ENCODE measurements at places on chromosomes 7 and 10. TPM values are rescaled to one million over a fixed set of nuclear protein-coding genes. Genes with fewer than 3 reads are reported as not detected.

Gene VAX1
- total RNA-seq = not detected

Gene SYT15
- 0.78 TPM for total RNA-seq

Gene FAM25A
- total RNA-seq = not detected

Gene OR6V1
- total RNA-seq = not detected

Gene ITIH5
- total RNA-seq = not detected

Gene SPACDR
- total RNA-seq = 2.3 TPM

Gene GIMAP2
- 114 TPM for total RNA-seq

Gene CNNM1
- total RNA-seq = 1.0 TPM

Gene PAPSS2
- 0.24 TPM for total RNA-seq

Gene MNX1
- total RNA-seq = not detected

Gene AQP1
- total RNA-seq = 0.08 TPM

Gene PON1
- total RNA-seq = not detected

Gene TAS2R41
- total RNA-seq = not detected

Gene CUBN
- 2.2 TPM for total RNA-seq

Gene SPDYE8
- not detected for total RNA-seq

Gene NPTX2
- not detected for total RNA-seq

Gene PRTFDC1
- 0.81 TPM for total RNA-seq

Gene BTBD16
- not detected for total RNA-seq

Gene CALN1
- not detected for total RNA-seq

Gene CPA2
- total RNA-seq = not detected

Gene ELN
- total RNA-seq = 1.1 TPM

Gene EIF3A
- total RNA-seq = 125 TPM

Gene AIFM2
- 1.8 TPM for total RNA-seq

Gene IKZF1
- 372 TPM for total RNA-seq

Gene GNAT3
- not detected for total RNA-seq

Gene CPA4
- total RNA-seq = not detected

Gene NPY
- not detected for total RNA-seq

Gene IQUB
- total RNA-seq = 0.10 TPM

Gene HYCC1
- 70.8 TPM for total RNA-seq

Gene TAS2R3
- 1.5 TPM for total RNA-seq

Gene RNF32
- total RNA-seq = 1.7 TPM

Gene KAZALD1
- total RNA-seq = 0.48 TPM

Gene CRTAC1
- total RNA-seq = not detected

Gene IL15RA
- total RNA-seq = 15.7 TPM

Gene ITPRID1
- total RNA-seq = not detected

Gene TAS2R4
- 0.70 TPM for total RNA-seq

Gene SCD
- total RNA-seq = 247 TPM

Gene GTF2IRD1
- 2.1 TPM for total RNA-seq

Gene INMT
- total RNA-seq = 1.4 TPM

Gene NKX2-3
- total RNA-seq = not detected

Gene CNTNAP2
- total RNA-seq = not detected
